SHP77 (cell line): ENCODE measurements at places on chromosomes 11 and 22.

DNA sequence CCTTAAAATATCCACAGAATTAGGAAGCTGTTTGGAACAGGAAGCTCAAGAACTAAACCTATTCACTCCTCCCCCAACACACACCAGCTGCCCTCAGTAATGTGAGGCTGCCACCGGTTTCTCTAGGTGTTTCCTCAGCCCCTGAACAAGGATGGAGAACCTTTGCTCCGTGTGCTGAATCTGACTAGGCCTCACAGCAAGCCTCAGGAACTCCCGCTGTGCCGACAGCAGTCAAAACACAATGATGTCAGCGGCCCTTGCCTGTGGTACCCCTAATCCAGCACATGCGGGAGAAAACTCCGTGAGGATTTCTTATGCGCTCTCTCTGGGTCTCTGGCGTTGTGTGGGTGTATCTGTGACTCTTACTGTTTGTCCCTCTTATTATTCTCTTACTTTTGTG, 153.3 kb downstream of the EFCAB6 start:
- DNase-seq: no peak

DNA sequence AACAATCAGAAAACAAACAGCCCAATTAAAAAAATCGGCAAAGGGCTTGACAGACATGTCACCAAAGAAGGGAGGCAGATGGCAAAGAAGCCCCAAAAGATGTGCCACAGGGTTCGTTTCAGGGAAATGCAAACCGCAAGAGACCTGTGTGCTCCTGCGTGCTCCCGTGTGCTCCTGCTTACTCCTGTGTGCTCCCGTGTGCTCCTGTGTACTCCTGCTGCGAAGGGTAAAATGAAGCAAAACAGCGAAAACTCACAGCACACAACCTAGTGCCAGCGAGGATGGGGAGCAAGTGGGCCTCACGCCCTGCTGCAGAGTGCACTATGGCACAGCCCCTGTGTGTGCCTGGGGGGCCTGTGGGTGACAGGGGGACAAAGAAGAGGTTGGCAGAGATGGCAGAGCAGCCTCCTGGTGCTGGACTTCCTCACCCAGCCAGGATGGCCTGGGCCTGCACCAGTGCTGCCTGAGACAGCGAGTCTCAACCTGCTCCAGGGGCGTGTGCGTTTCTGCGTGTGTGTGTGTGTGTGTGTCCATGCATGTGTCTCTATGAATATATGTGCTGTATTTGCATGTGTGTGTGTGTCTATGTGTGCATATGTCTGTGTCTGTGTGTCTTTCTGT, 14.0 kb downstream of the ASCL2 start:
- DNase-seq: no peak

- DNase-seq: no peak
Measured at GRCh38 chr22:17235149-17235655, 16.0 kb upstream of the ADA2 start.

GRCh38 chr11:67405688-67406339, 1.9 kb downstream of the TBC1D10C start:
- DNase-seq: no peak
